NCI-H510A (cell line): ENCODE measurements at places on chromosomes 12 and 14.
A peak's percentile ranks its signal among the peaks of the same experiment; 100 is the strongest.

DNA sequence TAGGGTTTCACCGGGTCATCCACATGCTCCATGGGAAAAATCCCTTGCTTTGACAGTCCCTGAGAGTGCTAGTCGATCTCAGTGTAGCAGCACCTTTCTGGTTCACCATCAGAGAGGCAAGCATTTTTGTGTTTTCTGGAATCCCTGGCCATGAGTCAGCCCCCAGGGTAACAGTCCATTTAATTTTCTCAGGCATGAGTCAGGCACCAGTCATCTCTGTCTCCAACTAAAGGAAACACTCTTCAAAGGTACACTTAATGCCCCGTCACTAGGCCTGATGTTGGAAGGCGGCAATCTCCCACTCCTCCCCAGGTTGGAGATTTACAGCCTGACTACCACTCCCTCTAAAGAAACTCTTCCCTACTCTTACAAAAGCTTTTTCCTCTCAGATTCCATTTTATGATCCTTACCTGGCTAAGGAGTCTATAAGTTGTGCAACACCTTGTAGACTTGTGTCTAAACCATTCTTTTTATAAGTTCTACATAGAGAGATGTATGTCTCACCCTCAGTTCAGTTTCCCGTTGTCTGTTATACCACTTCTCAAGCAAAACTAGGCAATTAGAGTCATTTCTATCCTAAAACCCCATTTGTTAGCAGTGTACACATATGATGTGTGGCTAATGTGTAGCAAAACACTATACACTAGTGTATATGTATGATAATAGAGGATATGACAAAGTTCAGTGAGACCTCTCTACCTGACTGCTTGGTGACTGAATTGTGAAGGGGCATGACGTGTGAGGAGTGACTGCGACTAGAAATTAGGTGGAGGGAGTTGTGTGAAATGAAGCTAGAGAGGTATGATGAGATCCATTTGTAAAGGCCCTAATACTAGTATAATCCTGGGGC lies 24.6 kb downstream of the TMEM19 start:
- no peak for DNase-seq

DNA sequence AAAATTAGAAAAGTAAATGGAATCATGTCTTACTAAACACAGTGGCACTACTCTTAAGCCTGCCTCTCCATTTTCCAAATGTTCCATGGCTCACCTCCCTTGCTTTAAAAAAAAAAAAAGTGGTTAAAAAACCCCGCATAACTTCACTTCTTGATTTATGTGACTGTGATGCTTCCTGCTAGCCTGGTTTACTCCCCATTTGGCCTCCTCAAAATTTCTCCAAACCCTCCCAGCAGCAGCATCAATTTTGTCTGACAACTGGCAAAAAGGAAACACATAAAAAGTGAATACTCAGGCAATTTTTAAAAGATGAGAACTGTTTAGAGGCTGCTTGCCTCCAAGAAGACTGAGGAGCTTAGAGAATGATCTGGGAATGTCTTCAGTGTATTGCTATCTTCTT lies 17.8 kb upstream of the EGLN3 start:
- DNase-seq = no peak

- peak; percentile 43 for DNase-seq
These were observed 3.4 kb downstream of the GPX2 start for GRCh38 chr14:64938972-64939816.

DNA sequence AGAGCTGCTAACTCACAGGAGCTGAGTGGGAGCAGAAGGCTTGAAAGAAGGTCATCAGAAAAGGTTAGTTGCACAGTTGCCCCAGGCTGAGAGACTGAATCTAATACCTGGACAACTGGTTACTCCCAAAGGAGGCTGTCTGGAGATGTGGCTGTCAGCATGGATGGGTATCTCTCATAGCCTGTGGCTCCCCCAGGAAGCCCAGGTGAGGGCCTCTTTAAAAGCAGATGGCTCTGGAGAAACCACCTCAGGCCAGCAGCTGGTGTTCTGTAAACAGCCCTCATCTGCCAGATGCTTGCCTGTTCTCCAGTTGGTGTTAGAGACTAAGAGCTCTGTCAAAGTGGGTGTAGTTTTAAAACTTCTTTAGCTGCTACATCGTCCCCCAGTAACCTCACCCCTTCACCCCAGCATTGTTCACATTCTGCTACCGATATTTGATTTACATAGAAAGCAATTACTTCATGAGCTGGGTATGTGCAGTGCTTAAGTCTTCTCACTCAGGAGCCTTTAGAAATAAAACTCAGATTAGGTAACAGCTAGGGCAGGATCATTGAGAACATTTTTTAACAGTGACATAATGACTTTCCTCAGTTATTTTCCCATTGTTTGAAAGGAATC lies 25.8 kb downstream of the DACT1 start:
- peak; percentile 94 for DNase-seq

GRCh38 chr12:127328867-127329266 lies 938.1 kb upstream of the TMEM132C start:
- DNase-seq = no peak

DNA sequence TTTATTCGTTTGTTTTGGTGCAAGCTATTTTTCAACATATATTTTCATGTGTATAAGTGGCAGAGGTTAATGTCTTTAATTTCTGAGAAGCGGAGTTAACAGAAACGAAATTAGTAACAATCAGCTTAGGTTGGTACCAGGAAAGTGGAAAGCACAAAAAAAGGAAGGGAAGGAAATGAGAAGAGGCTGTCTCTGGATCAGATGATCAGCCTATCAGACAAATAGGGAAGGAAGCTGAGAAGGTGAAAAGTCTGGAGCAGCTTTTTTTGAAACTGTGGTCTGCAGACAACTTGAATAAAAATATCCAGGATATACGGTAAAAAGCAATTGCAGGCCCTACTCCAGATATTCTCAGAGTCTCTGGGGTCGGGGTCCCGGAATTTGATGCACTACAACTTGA lies 265.0 kb downstream of the SSPN start:
- no peak for DNase-seq

DNA sequence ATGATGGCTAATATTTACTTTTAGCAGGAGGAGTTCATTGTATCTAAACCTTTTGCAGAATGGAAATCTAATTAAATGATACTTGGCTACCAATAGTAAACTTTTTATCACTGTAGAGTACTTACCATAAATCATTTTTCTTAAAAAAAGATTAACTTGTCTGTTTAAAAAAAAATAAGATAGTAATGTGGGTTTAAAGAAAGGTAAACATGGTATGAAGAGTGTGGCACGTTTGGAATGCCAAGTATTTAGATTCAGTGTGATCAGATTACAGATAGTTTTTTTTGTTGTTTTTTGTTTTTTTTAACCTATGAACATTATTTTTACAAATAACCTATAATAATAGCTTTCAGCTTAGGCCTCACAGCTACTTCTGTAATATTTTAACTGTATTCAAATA lies 25.8 kb downstream of the KTN1 start:
- DNase-seq = no peak

DNA sequence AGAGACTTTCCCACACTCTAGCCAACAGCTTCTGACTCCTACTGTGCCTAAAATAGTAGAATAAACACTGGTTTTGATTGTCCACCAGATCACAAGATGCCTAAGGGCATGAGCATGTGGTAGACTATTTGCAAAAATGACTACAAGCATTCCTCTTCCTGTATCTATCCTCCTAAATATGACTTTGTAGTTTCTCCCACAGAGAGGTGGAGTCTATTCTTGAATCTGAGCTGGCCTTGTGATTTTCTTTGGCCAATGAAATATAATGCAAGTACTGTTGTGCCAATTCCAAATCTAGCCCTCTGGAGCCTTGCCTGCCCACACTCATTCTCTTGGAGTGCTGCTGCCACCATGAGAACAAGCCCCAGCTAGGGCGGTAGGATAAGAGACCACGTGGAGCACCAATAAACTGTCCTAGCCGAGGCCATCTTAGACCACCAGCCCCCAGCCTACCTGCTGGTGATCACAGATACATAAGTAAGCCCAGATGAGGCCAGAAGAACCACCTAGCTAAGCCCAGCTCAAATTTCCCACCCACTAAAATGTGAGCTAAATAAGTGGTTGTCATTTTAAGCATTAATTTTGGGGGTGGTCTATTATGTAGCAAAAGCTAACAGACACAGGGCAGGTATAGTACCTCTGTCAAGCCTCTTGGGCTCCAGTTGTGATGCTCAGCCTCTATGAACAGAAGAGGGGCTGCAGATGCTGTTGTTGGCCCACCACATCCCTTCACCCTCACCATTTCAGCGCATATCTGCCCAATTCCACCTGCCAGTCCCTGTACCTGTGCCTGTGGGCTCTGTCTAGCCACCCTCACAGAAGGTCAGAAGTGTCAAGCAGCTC lies 17.9 kb downstream of the ZFP36L1 start:
- no peak for DNase-seq

GRCh38 chr12:53302903-53303302 lies 3.4 kb downstream of the MYG1 start:
- no peak for DNase-seq

DNA sequence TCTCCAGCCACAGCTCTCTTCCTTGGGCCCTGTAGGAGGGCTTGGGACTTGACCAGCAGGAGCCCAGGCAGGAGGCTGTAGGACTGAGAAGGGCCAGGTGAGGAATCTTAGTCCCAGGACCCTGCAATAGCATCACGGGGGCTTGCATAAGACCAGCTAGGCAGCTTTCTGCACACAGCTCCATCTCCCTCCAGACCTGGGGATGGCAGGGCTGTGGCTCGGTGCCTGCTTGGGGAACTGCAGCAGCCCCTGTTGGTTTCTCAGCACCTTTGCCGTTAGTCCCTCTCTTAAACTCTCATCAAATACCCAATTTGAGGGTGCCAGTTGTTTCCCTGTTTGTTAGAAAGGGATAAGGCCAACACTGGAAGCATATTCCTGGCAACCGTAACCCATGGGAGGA lies 14.3 kb downstream of the DIO3 start:
- no peak for DNase-seq

DNA sequence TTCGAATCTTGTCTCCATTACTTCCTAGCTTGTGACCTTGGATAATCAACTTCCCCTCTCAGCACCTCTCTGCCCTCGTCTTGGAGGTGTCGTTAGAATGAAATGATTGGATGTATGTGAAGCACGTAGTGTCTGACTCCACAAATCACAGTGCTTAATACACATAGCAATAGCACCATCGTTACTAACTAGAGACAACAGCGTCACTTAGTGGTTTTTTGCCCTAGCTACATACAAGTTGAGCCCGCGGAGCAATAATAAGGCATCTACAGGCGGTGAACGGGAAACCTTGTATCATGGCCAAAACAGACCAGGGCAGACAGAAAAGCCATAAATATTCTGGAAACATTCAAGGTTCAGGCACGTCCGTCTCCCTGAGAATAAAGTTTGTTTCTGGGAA lies 154.9 kb downstream of the ASCL4 start:
- DNase-seq = peak; percentile 6
